ENCODE measurements at places on chromosomes 16 and 17. TPM values are rescaled to one million over a fixed set of nuclear protein-coding genes. Genes with fewer than 3 reads are reported as not detected.

Gene RAB11FIP4
- total RNA-seq = 1.4 TPM

Gene KRTAP4-4
- total RNA-seq = not detected

Gene TK1
- total RNA-seq = 236 TPM

Gene EXOC3L1
- total RNA-seq = 0.23 TPM

Gene C16orf92
- not detected for total RNA-seq

Gene HBA2
- not detected for total RNA-seq

Gene APOH
- 4.4 TPM for total RNA-seq

Gene MLX
- total RNA-seq = 63.9 TPM

Gene CLDN9
- 0.29 TPM for total RNA-seq

Gene LIG3
- total RNA-seq = 16.6 TPM

Gene HOXB1
- total RNA-seq = not detected

Gene DPEP3
- not detected for total RNA-seq

Gene ADGRG1
- 191 TPM for total RNA-seq

Gene CRHR1
- 0.20 TPM for total RNA-seq

Measured in A549 treated with GW870086 at 1 μM for 4 hours (cell line).